Astrocyte of the spinal cord (primary cell): ENCODE measurements at places on chromosomes 1 and 21.

DNA sequence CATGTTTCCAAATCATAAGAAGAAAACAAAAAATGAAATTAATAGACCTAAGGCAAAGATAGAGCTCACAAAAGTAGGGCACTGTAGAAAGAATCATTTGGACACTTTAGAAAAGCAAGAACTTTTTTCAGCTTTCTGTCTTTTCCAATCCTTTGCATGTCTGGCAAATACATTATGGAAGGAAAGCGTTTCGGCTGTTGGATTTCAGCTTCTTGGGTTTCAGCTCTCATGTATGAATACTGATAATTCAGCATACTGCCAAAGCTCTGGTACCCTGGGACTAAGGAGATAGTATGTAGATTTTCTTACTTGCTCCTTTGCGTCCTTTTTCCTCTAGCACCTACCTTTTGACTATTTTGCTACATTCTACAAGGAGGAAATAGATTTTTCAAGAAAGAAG, 375.9 kb downstream of the BRINP3 start:
- no peak for DNase-seq

DNA sequence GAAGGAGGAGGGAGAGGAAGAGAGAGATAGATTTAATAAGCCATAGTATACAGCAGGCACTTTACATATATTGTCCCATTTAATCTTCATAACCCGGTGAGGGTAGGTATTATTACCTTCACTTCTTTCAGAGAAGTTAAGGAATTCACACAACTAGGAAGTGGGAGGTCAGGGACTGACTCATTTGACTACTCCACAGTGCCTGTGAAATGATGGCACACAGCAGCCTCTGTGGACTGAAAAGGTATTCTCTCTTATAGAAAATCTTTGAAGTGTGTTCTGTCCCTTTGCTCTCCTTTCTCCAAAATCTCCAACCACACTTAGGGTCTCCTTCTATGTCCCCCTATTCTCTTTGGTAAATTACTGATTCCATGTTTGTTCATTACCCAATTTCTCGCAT, 23.9 kb downstream of the PALMD start:
- DNase-seq: no peak

DNA sequence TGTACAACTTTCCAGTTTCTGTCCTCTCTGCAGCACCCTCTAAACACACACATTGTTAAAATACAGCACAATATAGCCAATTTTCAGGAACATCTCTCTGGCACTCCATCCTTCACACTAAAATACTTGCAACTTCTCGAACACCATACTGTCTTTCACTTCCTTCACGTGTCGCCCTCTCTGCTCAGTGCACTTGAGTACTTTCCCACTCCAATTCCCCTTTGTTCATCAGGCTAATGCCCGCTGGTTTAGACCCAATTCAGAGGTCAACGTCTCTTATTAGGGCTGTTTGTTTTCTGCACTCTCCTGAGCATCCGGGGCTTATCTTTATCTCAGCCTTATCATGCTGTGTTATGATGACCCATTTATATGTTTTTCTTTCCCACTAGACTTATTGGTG, 238.2 kb upstream of the SGIP1 start:
- DNase-seq: no peak

DNA sequence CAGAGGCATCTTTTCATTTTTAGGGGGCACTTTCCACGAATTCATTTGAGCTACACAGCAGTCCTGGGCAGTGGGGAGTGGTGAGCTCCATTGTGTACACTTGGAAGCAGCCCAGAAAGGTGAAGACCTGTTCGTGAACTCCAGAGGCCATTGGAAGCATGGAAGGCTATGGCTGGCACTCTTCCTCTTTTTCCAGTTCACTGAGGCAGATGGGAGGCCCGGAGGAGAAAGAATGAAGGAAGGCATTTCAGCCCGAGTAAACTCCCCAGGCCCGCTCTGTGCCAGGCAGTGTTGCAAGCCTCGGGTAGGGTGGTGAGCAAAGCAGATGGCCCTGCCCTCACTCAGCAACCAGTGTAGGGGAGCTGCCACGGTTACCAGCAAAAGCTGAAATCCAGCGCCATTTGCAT, 673 bp upstream of the DHCR24 start:
- no peak for DNase-seq

DNA sequence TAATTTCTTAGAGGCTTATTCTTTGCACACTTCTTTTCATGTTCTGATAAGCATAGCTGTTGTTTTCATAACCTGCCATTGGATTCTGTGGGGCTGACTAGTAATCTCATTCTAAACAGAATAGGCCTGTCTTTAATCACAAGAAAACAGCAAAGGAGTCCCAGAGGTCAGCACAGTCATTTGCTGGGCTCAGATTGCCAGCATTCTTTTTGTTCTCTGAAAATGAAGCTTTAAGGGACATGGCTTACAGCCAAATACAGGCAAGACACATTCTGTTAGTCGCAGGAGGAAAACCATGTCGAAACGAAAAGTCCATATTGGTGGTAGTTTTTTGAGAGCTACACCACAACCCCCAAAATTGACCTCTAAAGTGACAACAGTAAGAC, 75.0 kb downstream of the MRPS6 start:
- peak; percentile 12 for DNase-seq

DNA sequence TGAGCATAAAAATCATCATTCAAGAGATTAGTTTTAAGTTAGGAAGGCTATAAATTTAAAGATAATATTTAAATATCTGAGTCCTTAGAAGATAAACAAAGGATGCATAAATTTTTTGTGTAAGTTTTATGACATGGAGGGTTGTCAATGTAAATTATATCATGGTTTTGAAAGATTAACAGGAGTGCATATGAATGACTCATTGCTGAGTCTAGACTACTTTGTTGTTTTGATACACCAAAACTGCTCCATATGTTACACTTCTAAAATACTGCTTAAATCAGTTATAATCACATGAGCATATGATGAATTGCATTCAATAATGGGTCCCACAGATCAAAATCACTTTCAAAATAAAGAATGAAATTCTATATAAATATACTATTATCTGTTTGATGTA, 312.5 kb downstream of the KCNT2 start:
- peak; percentile 14 for DNase-seq

GRCh38 chr21:41032541-41032940, 135.4 kb upstream of the BACE2 start:
- peak; percentile 19 for DNase-seq

DNA sequence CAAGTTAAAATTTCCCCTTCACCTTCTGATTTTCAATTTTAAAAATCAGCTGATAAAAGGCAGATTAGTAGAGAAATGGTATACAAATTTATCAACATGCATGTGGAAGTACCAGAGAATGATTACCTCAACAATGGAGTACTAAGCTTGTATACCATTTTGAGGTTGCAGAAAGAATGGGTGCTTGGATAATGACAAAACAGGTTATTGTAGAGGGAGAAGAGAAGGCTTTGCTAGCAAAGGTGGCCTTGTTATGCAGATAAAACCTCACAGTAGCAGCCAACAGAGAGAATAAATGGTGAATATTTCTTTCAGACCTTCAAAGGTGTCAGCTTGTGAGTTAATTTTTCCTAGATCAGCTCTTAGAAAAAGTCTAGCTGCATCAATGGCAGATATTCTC, 1174.9 kb upstream of the ADGRL4 start:
- DNase-seq: no peak

DNA sequence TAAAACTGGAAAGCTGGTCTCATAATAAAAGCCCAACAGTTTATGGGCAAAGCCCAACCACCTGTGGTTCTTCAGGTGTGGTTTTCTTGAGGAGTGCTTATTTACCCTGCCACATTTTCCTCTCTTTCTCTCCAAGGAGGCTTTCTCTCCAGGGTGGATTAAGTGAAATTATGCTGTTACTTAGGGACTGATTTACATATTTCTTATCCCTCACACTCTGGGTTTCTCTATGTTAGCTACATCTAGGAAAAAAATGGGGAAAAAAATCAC, 4.8 kb downstream of the TBX19 start:
- DNase-seq: peak; percentile 14

DNA sequence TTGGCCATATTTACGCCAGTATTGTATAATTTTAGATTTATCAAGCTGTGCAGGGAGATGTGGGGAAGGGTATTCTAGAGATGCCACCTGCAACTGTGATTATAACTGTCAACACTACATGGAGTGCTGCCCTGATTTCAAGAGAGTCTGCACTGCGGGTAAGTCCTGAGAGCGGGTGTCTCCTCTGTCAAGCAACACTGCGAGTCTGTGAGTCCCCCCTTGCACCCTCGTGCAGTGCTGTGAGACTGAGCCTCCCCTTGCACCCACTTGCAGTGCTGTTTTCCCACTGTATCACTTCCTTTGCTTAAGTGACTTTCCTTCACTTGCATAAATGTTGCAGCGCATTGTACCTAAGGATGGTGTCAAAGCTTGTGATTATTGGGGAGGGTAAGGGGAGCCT, 75.0 kb downstream of the TPR start:
- DNase-seq: no peak

- DNase-seq: no peak
These were observed 501.0 kb upstream of the USP24 start for GRCh38 chr1:55716151-55716550.

DNA sequence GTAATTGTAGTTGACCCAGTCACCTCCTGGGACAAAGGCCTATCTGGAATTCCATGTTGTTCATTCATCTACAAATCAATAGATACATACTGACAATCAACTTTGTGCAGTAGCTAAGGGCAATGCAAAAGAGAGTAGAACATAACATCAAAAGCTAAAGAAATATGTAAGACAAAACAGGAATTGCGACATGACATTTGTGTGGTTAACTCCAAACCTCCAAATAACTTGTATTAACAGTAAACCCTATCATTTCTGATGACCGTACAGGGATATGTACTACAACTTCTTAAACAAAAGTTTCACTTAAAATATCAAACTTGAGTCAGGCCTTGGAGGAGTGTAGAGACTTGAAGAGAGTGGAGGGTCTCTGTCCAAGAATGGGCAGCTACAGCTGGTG, 317.6 kb downstream of the SPATA17 start:
- DNase-seq: no peak
